Activated T-cell treated with anti-CD3 and anti-CD28 coated beads for 1 hour (primary cell): ENCODE measurements at places on chromosomes 12 and 14.

GRCh38 chr12:96814200-96814599, 92.9 kb upstream of the NEDD1 start:
- DNase-seq, result no peak

- no peak for DNase-seq
Measured at GRCh38 chr12:19161216-19161615, 31.7 kb downstream of the PLEKHA5 start.

- DNase-seq, result no peak
Measured at GRCh38 chr14:84181072-84181471, 1348.9 kb upstream of the FLRT2 start.

DNA sequence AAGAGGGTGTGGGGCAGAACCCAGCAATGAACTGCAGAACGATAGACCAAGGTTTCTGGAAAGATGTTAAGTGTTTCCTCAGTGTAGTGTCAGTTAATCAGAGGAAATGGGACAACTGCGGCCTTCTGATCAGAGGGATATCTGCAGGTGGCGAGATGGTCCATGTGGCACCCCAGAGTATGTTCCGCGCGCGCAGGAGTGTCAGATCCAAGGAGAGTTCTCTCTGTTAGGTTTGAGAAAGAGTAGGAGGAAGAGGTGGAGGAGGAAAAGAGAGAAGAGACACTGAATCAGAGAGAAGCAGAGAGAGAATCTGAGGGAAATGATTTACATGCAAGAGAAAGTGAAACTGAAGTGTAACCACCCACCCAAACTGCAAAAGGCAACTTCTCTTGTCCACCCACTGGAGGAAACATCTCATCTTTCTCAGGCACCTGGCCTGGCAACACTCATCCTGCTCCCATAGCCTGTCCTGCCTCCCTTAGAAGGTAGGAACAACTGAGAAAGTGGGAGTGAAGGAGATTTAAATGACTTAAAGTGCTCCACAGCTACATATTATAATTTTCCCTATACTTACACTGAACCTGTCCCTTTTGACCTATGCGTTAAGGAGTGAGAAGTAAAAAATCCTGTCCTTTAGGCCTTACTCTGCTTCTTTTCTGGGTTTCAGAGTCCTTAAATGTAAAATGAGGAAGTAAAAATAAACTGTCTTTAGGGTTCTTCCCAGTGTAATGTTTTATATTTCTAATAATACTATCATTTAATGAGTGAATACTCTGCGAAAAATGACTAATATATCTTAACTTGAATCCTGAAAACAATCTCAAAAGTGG, 6.8 kb upstream of the TESPA1 start:
- peak; percentile 11 for DNase-seq

GRCh38 chr14:84442521-84442920, 1087.4 kb upstream of the FLRT2 start:
- DNase-seq, result no peak

DNA sequence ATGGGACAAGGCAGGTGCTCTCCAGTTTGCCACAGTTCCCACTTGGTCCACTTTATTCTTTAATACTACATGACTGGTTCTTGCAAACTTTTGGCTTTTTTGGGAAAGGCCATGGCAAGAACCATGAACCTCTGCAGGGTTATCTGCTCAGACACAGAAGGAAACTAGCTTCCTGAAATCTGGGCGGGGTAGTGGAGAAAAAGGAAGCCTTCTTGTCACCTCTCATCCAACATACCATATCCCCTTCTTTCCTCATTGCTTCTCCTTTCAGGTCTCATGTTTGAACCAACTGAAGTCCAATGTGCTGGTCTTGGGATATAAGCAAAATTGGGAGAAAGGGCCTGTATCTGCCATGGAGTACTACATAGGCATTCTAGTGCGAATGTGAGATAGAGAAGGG, 5.5 kb upstream of the KLHL33 start:
- no peak for DNase-seq

GRCh38 chr14:44404599-44404998, 102.5 kb downstream of the FSCB start:
- DNase-seq, result no peak

- no peak for DNase-seq
Measured at GRCh38 chr12:131723532-131723931, 12.6 kb downstream of the SFSWAP start.

DNA sequence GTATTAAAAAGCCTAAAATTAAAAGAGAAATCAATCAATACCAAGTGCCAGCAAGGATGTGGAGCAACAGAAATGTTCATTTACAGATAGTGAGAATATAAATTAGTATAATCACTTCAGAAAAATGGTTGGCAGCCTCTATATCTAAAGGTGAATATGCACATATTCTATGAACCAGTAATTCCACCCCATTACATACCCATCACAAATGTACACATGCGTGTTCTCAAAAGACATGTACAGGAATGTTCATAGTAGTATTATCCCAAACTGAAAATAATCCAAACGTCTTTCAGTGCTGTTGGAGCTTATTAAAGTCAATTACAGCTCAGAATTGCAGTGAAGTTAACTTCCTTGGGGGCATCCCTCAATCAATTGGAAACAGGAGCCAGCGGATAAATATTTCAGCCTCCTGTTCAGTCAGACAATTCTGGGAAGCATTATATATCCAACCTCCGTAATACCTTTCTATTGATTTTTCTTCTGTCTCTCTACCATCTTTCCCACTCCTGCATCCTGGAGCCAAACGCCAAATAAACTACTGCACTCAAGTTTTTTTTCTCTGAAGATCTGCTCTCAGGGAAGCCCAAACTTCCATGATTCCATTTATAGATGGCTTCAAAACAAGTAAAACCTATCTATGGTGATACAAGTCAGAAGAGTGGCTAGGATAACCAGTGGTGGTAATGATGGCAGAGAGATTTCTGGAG, 45.0 kb upstream of the OR5AU1 start:
- no peak for DNase-seq

- no peak for DNase-seq
Measured at GRCh38 chr12:8664228-8664913, 1.7 kb upstream of the MFAP5 start.

DNA sequence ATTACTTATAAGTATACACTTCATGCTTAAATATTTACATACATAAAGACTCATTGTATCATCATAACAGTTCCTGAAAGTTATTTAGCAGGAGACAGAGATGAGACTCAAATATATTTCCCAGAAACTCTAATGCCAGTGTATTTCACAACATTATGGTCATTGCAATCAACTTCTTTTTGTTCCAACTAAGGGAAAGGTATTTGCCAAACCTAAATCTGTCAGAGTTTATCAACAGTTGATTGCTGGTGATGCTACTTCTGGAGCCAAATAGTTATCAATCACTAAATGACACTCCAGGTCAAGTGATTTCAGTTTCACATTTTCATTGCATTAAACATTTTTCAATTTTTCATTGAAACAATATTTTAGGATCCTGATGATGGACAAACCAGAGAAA, 72.1 kb upstream of the AVPR1A start:
- no peak for DNase-seq

GRCh38 chr14:33999771-34000291, 49.0 kb upstream of the EGLN3 start:
- no peak for DNase-seq

- no peak for DNase-seq
Measured at GRCh38 chr12:90407841-90408240, 547.1 kb downstream of the CCER1 start.

DNA sequence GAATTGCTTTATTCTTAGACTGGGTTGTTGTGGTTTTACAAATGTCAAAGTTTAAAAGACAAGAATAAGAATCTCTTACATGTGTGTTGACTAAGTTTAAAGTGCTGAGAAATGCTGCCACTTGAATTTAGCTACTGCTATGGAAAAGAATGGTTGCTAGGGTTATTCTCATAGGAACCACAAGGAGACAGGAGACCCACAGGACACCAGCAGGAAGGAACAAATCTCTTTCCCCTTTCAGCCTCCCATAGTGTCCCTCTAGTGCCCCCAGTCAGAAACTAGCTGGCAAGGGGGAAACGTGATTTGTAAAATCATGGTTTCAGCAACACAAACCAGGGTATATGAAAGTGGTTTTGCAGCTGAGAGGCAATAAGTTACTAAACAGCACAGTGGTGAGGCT, 102.7 kb downstream of the ST8SIA1 start:
- DNase-seq, result no peak

DNA sequence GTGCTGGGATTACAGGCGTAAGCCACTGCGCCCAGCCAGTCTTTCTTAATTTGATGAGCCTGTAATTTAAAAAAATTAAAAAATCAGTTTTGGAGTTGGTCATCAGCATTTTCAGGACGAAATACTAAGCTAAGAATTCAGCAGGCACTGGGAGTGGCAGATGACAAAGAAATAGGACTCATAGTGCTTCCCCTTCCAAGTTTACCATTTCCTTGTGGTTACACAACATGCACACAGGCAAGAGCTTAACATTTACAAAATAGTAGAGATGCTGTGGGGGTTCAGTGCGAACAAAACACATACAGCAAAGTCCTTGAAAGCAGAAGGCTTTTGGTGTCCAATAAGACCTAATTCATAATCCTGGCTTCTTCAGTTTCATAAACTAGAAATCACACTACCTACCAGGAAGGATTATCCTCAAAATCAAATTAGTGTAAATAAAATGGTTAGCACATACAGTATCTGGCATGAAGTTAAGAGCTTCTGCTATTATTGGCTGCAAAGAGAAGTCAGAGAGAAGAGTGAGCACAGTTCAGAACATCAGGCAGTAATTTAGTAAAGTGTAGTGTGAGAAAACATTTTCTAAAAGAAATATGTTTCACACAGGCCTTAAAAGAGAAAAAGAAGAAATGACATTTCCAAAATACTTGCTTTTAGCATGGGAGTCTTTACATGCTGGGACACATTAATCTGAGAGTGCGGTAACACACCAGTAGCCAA, 22.2 kb upstream of the KIF21A start:
- DNase-seq, result no peak

DNA sequence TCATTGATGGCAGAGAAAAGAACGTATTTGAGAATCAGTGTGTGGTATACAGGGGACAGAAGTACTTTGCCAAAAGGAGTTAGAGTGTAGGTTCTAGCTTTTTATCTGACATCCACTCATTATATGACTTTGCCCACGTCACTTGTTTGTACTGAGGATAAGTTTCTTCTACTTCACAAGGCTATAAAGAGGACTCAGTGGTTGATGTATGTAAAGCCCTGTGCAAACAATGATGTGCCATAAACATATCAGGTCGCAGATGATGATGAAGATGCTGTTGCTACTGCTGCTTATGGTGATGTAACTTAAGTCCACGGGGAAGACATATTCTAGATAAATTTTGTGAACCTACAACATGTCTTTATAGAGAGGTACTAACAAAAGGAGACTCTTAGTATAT, 66.3 kb downstream of the TRHDE start:
- no peak for DNase-seq

DNA sequence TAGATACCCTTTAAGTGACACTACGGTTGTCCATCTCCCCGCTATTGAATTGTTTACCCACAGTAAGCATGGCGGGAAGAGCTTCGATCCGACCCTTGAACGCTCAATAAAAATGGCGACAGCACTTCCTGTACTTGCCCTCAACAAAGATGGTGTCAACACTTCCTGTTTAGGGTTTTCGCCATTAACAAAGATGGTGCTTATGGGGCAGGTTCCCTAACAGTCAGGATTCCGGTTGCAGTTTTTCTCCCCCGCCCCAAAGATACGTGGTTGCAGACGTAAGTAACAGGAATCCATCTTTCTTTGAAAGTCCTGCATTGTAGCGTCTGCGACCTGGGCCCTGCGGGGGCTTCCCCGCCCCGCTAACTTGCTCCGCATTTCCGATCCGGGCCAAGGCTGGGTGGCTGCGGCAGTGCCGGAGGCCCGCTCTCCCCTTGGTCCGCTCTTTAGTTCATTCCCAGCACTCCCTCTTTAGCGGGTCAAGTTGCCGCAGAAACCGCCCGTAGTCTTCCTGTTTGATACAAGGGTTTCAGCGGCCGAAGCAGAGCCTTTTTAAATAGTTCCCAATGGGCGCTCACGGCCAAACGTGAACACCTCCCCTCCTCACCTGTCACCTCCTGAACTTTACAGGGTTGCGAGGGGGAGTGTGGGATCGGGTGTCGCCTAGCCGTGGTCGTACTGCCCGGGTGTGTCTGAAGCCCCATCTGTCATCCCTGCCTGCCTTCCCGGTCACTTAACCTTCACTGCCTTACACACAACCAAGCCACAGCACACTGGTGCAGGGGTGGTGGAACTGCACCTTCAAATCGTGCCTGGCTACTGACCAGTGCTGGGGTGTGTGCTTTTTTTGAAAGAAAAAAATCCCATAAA, at the start of gene CRADD:
Gene CRADD (plus strand): TSS at position 181 of the 870 bp plus-strand sequence.
- peak; percentile 66 for DNase-seq

DNA sequence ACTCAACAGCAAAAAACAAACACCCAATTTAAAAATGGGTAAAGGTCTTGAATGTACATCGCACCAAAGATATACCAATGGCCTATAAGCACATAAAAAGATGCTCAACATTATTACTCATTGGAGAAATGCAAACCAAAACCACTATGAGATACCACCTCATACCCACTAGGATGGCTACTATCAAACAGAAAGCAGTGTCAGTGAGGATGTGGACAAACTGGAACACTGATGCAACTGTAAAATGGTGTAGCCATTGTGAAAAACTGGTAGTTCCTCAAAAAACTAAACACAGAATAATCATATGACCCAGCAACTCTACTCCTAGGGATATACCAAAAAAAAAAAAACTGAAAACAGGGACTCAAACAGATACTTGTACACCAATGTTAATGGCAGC, 49.3 kb downstream of the CDK17 start:
- no peak for DNase-seq

- no peak for DNase-seq
Measured at GRCh38 chr12:95700316-95700785, 90.2 kb downstream of the NTN4 start.

DNA sequence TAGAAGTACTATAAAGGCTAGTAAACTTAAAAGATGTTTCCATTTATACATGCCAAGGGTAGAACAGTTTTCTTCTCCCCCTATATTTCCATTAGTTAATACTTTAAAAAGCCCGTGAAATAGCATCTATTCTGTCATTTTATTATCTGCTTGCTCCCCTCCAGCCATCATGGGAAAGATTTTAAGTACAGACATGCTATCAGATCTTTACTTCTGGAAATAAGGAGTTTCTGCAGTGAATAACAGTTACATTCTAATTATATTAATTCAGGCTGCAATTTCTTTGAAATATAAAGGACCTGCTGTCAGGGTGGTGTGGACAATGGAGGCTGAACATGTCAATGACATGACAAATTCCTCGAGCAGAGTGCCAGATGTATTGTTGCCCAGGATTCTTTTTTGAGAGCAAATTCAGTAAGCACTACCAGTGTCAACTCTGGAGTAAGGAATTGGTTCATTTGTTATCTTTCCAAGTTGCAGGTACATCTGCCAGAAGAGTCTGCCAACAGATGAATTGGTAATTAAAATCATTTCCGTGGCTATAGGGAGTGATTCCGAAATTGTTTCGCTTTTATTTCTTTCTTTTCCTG, 151.3 kb downstream of the BTG1 start:
- DNase-seq, result no peak
